ENCODE measurements at places on chromosomes 12 and 14.

DNA sequence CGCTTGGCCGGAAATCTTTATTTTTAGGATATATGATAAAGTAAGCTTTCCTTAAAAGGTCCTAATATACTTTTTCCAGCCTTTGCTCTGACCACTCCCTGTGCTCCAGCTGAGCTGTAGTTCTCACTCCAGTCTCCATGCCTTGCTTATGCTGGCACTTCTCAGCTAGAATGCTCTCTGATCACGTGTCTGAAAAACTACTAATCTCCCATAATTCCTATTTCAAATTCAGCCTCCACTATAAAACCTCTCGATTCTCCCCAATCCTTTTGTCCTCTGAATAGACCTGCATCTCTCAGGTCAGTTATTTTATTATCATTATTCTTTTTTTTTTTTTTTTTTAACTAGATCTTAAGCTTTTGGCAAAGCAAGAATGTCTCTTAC, 3.7 kb downstream of the BIN2 start:
- no peak for DNase-seq

DNA sequence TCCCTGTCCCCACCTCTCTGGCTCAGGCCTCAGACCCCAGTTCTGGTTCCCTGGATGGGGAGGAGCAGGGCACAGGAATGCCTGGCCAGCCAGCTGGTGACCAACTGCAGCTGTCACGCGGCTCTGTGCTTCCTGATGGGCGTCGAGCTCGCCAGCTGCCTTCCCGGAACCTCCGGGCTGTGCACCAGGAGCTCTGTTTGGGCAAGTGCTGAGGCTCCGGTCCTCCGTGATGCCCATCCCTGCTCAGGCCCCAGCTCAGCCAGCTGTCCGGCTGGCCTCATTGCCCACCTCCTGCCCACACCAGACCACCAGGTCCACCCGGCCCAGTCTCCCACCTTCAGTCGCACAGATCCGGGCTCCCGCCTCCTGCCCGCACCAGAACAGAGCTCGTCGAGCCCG, 4.8 kb downstream of the IFFO1 start:
- DNase-seq, result no peak

DNA sequence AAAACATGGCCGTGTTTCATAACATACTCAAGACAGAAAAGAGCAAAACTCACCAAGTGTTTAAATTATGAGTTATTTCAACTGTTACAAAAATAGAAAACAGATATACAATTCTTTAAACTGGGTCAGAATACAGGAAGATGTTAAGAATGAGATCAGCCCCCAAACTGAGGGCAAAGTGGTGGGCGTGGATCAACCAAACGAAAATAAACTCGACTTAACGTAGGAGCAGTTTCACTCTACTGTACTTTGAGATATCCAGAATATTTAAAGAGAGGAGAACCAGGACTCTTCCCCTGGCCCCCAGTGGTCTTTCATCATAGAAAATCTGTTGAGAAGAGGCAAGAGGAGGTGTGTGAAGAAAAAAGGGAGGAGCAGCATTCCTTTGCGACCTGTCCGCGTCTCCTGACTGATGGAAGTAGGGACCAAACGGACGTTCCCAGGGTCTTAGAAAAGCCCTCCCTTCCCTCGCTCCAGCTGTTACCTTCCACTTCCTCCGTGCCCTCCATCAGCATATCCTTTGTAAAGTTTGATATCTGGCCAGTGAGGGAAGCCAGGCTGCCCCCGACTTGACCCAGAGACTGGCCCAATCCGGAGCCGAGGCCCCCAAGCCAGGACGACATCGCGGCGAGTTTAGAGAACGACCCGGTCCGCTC, 668 bp downstream of the TRIP11 start:
- DNase-seq, result peak; percentile 8

- no peak for DNase-seq
Observed at GRCh38 chr12:11623382-11623781, 26.1 kb upstream of the ETV6 start.

GRCh38 chr12:74791365-74791764, 253.7 kb downstream of the ATXN7L3B start:
- DNase-seq, result no peak

- DNase-seq, result peak; percentile 43
Observed at GRCh38 chr12:19482551-19483109, 43.3 kb downstream of the AEBP2 start.

DNA sequence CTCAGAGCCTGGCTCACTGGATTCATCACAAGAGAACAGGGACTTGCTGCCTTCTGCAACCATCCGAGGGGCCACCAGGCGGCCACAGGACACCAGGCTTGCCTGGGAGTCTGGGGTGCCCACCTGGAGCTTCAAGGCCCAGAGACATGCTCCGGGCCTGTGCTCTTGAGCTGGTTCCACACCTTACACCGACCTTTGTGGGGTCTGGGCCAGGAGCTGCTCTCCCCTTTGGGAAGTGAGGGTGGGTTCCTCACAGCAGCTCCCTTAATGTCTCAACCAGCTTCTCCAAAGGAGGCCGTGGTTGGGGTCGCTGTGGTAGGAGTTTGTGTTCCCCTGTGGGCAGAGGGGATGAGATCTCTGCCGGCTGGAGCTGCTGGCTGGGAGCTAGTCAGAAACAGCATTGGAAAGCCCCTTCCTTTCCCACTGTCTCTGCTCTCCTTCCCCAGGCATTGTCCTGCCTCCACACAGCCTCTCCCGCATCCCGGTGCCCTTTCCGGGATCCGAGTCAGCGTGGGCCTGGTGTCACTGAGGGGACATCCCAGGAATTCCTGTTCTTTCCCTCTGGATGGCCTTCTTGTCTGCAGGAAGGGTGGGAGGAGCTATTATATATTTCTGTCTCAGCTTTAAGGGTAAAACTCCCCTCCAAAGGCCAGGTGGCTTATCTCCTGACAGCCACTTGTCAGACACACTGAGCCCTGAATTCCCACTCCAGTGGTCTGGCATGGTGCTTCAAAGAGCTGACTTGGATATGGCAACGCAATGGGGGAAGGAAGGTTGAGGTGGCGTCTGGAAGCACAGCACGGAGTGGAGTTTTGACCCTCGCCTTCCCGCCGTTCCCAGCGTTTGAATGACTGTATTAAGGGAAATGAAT, 5.1 kb upstream of the PAPLN start:
- no peak for DNase-seq

DNA sequence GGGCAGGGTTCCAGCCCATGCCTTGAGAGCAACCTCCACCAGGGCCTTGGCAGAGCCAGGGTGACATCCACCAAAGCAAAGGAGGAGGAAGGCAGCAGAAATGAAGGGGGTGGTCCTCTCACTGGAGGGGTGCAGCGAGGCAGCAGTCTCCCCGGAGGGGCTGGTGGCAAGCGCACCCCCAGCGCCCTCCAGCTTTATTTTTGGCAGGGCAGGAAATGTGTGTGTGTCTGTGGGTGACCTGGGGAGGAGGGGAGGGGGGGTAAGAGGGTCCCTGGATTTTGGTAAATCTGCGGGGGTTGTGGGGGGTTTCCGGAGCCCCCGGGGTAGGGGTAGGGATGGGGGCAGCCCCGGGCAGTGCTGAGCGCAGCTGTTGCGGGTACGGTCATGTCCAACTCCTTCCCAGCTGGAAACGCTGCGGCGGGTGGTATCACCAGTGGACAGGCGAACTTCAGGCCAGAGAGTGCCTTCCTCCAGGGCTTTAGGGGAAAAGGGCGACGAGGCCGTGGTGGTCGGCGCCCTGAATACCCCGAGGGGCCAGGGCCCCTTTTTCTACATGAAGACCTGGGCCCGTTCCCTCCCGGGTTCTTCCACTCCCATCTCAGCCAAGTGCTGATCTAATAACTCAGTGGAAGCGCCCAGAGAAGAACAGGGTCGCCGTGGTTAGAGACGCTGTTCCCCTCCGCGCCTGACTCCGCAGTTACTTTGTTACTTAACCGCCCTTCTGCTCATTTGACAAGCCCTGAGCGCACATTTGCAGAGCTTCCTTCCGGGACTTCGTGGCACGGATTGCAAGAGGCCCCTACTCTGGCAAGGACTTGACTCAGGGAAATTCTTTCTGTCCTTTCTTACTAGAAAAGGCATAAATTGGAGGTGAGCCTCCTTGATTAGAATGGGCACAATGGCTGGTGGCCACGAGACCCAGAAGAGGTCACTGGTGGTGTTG, 55.2 kb downstream of the FOS start:
- peak; percentile 24 for DNase-seq

DNA sequence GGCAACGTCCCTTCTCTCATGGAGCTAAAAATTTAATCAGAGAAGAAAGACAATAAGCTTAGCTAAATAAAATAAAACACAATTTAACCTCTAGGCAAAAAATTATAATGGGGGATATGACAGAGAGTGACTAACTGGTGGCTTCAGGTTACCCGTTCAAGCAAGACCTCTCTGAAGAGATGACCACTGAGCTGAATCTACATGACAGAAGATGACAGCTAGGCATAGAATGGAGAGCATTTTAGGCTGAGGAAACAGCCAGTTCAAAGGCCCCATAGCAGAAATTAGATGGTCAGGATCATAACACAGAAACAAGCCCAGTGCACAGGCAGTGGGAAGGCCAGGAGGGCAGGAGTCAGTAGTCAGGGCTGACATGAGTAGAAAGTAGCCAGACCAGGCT, 1094.3 kb downstream of the VRK1 start:
- no peak for DNase-seq

GRCh38 chr14:96158735-96159134, 45.9 kb upstream of the BDKRB2 start:
- DNase-seq, result no peak

DNA sequence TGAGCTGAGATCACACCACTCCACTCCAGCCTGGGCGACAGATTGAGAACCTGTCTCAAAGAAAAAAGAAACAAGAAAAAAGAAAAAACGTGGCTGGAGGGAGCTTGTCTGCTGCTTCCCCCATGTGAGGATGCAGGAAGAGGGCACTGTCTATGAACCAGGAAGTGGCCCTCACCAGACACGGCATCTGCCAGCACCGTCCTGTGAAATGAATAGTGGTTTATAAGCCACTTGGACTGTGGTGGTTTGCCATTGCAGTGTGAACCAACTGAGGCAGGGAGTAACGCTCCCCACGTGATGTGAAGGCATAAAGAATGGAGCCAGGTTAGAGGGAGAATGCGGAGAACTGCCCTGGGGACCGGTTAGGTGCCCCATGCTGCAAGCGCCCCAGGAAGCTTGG, 4.5 kb upstream of the BRF1 start:
- no peak for DNase-seq

- no peak for DNase-seq
Observed at GRCh38 chr14:39219075-39219499, 14.6 kb upstream of the MIA2 start.

GRCh38 chr12:2336409-2336829, 283.6 kb downstream of the CACNA1C start:
- DNase-seq, result no peak

GRCh38 chr12:49010092-49010668, 8.4 kb downstream of the PRKAG1 start:
- DNase-seq, result no peak

DNA sequence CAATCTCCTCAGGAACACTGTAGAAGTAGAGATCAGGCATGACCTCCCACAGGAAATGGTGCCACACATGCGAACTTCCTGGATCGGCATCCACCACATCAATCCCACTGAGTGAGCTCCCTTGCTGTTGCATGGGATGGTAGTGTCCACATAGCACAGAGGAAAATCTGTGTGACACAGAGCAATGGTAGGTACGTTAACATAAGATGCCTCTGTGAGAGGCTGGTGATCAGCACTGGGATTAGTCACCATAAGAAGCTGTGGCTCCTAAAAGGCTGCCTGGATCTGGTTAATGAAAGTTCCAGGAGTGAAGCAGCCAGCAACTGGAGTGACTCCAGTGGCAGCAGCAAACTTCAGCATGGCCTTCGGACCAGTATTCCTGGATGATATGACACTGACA, 21.8 kb downstream of the WDHD1 start:
- no peak for DNase-seq

DNA sequence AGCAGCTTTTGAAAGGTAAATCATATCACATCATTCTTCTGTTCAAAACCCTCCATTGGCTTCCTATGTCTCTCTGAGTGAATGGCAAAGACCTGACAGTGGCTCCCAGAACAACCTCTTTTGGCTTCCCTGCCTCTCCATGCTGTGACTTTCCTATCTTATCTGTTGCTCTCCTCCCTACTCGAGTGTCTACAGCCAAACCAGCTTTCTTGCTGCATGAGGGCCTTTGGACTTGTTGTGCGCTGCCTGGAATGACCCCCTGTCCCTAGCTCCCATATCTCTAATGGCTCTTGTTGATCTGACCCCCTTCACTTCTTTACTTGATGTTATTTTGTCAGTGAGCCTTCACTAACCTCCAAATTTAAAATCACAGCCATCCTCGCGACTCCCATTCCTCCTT, 2.5 kb downstream of the SYNE2 start:
- no peak for DNase-seq

- DNase-seq, result no peak
Observed at GRCh38 chr12:114335607-114336006, 70.3 kb downstream of the TBX5 start.

GRCh38 chr14:61188978-61189808, 91.9 kb downstream of the TMEM30B start:
- peak; percentile 11 for DNase-seq

- no peak for DNase-seq
Observed at GRCh38 chr14:103854822-103855733, 7.7 kb upstream of the PPP1R13B start.

DNA sequence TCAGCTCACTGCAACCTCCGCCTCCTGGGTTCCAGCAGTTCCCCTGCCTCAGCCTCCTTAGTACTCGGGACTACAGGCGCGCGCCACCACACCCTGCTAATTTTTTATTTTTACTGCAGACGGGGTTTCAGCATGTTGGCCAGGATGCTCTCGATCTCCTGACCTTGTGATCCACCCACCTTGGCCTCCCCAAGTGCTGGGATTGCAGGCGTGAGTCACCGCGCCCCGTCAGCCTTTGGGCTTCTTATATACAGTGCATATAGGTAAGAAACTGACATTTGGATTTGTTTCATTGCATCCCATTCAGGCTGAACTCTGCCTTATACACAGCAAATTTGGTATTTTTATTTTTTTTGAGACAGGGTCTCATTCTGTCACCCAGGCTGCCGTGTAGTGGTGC, 176.8 kb downstream of the ERC1 start:
- no peak for DNase-seq

DNA sequence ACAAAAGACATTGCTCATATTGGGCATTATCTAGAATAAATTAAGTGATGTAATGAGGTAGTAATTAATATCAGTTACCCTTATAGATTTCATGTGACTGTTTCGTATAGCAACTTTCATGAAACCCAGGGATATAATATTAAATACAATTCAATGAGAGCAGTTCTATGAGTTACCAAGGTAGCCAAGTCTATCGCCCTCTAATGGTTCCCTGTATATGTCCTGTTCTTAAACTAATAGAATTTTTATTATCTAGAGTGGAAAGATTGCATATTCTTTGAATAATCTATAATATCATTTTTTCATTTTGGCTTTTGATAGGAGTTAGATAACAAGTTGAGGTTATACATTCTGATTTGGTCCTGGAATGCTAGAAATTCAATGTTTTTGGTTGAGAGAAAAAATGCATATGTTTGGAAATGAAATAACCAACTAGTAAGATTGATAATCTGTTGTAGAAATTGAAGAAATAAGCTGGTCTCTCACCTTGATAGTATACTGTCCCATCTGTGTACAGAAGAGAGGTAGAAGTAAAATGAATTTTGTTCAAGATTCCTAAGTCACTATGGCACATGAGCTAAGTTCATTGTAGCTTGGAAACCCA, 59.7 kb downstream of the SCFD1 start:
- DNase-seq, result no peak
